Right lung (tissue), 10 donors: ENCODE measurements at places on chromosomes 16 and 17. TPM values are rescaled to one million over a fixed set of nuclear protein-coding genes. Genes with fewer than 3 reads are reported as not detected.

GRCh38 chr17:50204431-50204830 is 3.0 kb upstream of the COL1A1 start:
- no peak for DNase-seq

KRTAP1-5 gene
- polyA plus RNA-seq = not detected

DNA sequence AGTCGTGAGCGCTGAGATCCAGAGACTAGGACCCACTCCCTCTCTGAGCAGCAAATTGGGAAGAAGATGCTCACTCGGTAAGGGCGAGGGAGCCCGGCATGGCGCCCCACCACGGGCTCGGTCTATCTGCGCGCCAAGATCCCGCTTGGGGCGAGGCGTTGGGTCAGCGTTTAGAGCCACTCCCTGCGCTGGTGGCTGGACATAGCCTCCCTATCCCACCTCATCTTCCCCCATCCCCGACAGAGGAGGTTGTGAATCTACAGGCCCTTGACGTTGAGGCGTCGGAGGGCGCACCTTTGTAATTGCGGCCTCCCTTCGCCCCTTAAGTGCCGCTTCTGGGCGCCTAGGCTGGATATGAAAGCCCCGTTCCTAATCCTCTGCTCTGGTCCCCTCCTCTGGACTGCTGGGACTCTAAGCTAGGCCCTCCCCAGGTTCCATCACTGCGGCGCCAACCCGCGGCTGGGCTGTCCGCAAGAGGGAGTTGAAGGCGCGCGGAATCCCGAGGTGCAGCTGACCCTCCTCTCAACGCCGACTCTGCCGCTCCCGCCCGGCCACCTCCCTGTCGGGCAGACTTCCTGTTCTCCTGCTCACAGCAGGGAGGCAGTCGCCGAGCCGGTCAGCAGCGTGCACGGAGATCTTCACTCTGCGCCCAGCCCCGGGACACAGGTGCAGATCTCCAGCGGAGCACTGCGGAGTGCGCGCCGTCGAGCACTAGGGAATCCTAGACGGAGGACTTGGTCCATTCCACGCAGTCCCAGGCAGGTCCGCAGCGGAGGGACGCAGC is 16.1 kb upstream of the HOXB9 start:
- DNase-seq = no peak

GRCh38 chr16:2881783-2882649 is 999 bp upstream of the FLYWCH2 start:
- no peak for DNase-seq

NLRC5 gene
- polyA plus RNA-seq = 12.5 TPM

CFAP52 gene
- 9.9 TPM for polyA plus RNA-seq

ZNF771 gene
- polyA plus RNA-seq = 5.0 TPM

KRTAP9-2 gene
- not detected for polyA plus RNA-seq

- peak; percentile 50 for DNase-seq
Observed at GRCh38 chr16:11162586-11163268, 93.3 kb downstream of the SOCS1 start.

- peak; percentile 81 for DNase-seq
Observed at GRCh38 chr17:5031365-5032082, 3.7 kb downstream of the SLC52A1 start.

DNA sequence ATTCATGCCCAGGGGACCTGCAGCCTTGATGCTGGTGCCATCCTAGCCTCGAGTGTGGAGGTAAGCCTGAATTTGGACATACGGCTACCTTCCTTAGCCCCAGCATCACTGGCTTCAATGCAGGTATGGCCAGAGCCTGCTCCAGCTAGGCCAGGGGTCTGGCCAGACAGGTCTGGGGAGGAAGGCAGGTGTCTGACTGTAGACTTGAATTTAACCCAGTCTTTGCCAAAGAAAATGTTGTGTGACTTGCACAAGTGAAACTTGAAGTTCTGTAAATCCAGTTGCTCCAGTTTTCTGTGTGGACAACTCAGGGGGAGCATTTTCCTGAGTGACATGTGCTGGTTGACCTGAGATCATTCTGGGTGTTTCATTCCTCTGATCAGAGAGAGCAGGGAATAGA is 32.8 kb downstream of the TMEM238L start:
- DNase-seq = no peak

ALOXE3 gene
- polyA plus RNA-seq = not detected

KRT33A gene
- polyA plus RNA-seq = not detected

- DNase-seq = no peak
Observed at GRCh38 chr17:81339191-81339533, 44.1 kb upstream of the SLC38A10 start.

GRCh38 chr17:56826611-56827414 is 6.9 kb downstream of the C17orf67 start:
- DNase-seq = no peak

DNA sequence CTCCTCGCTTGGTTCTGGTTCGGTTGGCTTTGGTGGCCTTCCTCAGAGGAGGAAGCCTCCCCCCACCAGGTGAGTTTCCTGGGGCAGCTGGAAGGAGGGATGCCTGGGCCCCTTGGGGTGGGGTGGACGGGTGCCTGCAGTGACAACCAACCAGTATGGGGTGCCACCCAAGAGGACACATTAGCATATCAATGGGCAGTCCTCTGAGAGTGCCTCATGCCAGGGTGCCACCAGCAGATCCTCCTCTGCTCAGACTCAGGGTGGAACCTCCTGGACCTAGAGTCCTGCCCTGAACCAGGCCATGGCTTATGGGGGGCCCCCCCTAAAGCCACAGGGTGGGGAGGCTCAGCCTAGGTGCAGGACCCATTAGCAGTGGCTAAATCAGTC is 2.7 kb downstream of the PPP1R1B start:
- no peak for DNase-seq

DNA sequence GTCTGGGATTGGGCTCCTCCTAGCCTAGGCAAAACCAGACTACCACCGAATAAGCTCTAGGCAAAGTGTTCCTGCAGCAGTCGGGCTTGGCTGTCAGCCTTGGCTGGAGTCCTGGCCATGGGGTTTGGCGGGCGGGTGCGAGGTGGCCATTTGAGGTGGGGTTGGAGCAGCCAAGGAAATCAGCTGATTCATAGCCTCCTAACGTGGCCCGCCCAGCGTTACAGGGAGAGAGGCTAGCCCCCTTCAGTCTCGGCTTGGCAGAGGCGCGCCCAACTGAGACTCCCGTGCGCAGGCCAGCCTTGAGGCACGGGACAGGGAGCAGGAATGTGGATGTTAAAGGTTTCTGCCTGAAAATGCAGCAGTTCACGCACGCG is 1.9 kb downstream of the PMP22 start:
- DNase-seq = peak; percentile 60

DNA sequence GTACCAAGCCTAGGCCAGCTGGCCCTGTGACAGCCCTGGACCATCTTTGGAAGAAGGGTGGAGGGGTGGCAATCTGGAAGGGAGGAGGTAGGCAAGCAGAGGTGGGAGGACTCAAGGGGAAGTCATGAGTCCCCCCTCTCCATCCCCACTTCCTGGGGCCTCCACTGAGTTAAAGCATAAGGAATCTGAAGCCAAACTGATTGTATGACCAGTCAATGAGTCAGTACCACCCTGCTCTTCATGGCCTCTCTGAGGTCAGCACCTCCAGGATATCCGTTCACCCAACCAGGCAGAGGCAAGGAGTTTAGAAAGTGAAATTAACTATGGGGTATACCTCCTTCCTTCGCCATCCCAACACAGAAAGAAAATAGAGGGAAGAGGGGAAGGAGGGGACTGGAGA is 272.7 kb downstream of the SOX9 start:
- no peak for DNase-seq

- no peak for DNase-seq
Observed at GRCh38 chr17:9859781-9860180, 34.1 kb downstream of the GLP2R start.

GRCh38 chr16:180101-180675 is at the start of gene HBQ1:
Gene HBQ1, plus strand, starts transcription at chr16:180459. Its CDS starts 28 bp downstream, at chr16:180487.
- DNase-seq = no peak

DNA sequence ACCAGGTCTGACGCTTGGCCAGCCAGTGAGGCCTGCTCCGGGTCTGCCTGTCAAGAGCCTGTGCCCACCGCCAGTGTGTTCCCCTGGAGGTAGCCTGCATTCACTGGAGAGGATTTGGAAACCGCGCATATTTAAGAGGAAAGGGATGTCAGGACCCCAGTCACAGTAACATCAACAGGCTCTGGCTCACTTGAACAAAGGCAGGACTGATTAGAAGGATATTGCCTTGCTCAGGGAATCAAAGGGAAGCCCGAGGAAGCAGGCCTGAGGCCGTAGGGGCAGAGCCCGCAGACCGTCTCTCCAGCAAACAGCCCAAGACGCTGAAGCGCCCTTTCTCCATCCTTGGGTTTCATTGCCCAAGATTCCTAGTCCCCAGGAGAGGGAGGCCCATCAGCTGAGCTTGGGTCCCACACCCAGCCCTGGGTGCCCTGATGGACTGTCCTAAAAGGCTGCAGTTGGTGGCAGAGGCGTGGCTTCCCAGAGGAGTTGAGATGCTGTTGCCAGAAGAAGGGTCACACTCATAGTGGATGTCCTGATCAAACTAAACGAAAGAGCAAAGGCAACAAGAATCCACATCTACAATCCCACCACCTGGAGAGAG is 23.2 kb downstream of the NT5M start:
- DNase-seq = no peak

WNT9B gene
- polyA plus RNA-seq = 0.11 TPM

DNA sequence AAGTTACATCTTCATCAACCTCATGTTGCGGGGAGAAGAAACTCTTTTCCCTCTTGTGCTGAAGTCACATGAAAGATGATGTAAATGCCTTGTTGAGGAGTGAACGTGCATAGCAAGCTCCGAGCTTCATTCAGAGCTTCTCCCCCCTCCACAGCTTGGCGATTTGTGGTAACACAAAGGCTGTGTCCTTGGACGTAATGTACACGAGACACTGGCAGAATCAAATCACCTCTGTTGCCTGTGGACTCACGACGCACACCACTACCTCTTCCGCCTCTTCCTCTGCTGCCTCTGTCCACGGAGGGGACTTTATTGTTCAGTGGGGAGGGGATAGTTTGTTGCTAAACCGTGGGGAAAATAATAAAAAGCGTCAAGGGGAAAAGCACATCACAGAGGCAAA is 54.9 kb upstream of the CHMP6 start:
- no peak for DNase-seq

DNA sequence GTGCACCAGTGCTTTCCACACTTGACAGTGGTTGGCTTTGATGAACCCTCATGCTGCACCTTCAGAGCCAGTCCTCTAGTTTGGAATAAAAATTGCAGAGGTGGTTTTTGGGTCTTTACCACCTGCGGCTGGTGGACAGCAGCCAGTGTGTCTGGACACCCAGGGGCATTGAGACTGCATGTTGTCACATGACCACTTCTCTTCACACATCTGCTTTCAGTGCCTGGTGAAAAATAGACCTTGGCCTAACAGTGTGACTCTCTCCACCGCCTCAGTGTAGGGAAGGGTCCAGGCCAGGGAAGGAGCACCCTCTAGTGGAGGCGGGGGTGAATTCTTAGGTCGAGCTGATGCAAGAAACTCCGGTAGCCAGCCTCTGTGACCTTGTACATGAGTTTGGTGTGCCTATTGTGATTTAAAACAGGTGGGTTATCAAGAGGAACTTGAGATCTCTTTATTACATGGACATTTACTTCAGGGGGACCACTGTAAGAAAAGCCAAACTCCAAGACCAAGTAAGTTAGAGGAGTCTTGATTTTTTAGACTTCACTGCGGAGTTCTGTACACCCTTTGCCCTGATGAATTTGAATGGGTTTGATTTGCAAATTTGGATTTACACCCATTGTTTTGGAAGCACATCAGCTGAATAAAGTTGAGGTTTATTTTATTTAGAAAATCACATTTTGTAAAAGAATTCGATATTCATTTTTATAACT is 17.9 kb downstream of the GOSR2 start:
- DNase-seq = peak; percentile 36

RNF157 gene
- polyA plus RNA-seq = 8.9 TPM

DNA sequence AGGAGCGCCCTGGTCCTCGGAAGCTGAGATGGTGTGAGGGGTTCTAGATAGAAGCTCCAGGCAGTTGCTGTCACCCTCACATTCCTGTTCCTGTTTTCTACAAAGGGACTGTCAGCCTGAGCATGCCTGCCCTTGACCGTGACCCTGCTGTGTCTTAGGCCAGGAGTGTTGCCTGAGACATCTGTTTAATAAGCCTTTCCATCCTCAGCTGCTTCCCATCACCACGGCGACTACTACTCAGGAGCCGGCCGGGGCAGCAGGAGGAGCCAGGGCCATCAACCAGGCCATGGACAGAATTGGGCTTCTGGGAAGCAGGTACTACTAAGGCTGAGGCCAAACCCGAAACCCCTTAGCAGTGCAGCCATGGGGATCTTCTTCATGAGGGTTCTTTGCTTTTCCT is 151.4 kb downstream of the KATNIP start:
- no peak for DNase-seq

RABEP1 gene
- 52.5 TPM for polyA plus RNA-seq

GRCh38 chr16:54936201-54936978 is 5.7 kb downstream of the IRX5 start:
- DNase-seq = no peak

DNA sequence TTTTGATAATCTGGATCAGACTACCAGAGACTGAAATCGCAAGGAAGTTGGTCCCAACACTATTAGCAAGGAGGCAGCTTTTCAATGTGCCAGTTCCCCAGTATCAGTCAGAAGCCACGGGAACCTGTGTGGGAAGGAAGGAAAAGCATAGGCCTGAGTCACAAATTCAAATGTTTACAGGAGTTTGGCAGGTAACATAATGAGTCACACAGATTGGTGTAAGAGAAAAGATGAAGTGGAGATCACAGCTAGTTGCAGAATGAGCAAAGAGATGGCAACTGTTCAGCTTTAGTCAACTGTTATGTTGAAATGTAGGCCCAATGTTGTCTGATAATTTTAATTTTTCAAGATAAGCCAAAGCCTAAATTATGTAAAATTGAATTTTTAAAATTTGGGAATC is 28.1 kb upstream of the ITGA2B start:
- DNase-seq = no peak

DNA sequence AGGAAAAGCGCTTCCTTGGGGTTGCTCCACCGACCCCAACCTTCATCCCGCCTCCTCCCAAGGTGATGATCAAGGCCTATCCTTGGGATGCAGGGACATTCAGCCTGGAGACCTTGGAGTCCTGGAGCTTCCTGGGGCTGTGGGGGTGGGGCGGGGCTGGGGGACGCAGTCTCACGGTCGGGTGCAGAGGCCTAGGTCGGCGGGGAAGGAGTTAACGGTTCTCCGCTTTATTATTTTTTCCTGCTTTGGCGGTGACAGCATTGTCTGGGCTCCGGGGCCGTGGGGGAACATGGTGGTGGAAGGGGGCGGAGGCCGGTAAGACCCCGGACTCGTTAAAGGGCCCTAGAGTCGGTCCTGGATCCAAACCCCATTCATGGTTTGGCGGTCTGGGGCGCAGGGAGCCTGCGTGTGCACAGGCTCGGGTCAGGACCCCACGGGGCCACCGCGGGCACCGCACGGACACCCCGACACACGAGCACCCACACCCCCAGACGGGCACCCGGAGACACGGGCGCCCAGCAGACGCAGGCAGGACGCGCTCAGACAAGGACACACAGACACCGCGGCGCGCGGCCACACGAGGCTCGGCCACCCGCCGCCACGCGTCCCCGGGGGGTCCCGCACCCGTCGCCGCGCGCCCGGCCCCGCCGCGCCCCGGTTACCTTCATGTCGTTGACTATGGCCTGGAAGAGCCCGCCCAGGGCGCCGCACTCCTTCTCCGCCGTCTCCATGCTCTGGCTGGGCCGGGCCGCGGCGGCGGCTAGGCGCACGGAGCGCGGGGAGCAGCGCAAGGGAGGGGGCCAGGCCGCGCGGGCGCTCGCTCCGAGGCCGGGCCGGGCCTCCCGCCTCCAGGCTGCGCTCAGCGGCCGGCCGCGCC is 554 bp downstream of the MTSS2 start:
- no peak for DNase-seq
